Adipocyte (in vitro differentiated cells): ENCODE measurements at places on chromosomes 1 and 21.
A peak's percentile ranks its signal among the peaks of the same experiment; 100 is the strongest.

DNA sequence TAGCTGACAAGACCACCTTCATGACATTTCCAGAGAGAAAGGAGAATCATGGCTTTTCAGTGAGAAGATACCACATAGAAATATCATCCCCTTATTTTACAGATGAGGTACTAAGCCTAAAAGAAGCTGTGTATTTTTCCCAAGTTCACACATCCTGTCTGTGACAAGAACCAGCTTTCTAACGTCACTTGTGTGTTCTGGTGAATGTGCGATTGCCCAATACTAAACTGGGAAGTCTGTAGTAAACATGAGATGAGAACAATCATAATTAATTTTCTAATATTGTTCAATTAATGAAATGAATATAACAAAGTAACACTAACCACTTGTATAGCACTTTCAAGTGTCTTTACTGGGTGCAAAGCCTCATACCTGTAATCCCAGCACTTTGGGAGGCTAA is 46.0 kb downstream of the PTGER3 start:
- no peak for DNase-seq

DNA sequence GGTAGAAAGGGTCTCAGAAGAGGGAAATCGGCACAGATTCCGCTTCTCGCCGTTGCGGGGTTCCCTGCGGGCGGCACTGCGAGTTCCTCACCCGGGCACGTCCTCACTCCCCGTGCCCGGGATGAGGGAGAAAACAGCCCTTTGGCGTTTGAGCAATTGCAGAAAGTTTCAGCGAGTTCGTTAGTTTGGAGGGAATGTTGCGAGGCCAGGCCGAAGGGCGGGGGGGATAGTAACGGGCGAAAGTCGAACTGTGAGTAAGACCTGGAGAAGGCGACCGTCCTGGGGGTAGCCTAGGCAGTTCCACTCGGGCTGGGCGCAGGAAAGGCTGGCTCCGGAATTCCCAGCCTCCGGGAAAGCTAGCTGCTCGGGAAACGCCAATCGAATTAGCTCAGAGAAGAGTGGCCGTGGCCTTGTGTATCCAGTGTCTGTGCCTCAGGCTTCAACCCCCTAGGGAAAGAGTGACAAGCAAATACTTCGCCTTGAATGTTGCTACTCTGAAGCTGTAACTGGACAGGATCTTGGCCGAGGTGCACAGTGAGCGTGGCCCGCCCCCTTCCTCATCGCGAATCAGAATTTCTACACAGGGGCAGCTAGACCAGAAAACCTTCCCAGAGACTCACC is 787 bp downstream of the PTGFR start:
- peak; percentile 79 for DNase-seq

DNA sequence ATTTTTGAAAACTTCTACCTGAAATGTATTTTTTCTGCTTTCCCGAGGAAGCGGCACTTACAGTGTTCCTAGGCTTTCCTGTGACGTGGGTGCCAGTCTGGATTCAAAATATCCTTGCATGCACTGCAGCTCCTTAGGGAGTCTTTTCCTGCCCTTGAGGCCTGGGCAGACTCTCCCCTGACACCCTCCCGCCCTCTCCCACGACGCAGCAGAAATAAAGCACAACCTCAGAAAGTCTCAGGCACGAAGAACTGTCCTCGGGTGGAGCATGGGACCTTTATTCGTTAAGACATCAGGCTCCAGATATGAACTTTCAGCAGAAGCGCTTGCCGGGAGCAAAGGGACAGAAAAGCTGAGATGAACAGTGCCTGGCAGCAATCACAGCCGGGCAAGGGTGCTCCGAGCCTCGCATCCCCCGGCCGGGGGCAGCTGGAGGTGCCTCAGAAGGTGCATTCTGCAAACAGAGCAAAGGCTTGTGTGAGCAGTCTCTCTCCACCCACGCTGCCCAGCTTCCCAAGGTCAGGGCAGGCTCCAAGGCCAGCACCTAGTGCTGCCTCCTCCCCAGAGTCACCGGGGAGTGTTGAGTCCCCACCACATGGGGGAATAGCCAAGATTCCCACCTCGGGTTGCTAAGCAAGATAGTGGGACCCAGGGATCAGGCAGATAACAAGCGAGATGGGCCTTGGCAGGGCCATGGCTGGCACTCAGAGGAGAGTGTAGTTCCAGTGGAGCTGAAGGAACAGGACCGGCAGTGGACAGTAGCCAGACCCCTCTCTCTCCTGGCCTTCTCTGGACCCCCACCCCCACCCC is 3.2 kb downstream of the TFF3 start:
- DNase-seq: no peak

- peak; percentile 55 for DNase-seq
Measured at GRCh38 chr1:114462341-114462740, 48.7 kb downstream of the TRIM33 start.

- DNase-seq: no peak
Measured at GRCh38 chr1:183970516-183971300, 66.8 kb downstream of the COLGALT2 start.

GRCh38 chr1:181640956-181641355 is 157.6 kb downstream of the CACNA1E start:
- DNase-seq: no peak

- DNase-seq: no peak
Measured at GRCh38 chr1:2429780-2430591, 17.6 kb upstream of the PEX10 start.

DNA sequence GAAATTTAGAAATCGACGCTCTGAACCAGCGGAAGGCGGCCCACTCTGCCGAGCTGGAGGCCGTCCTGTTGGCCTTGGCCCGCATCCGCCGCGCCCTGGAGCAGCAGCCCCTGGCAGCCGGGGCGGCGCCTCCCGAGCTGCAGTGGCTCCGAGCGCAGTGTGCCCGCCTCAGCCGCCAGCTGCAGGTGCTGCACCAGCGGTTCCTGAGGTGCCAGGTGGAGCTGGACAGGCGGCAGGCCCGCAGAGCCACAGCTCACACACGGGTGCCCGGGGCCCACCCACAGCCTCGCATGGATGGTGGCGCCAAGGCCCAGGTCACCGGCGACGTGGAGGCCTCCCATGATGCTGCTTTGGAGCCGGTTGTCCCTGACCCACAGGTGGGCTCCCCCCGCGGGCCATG is 47.0 kb upstream of the DIP2A start:
- DNase-seq: no peak

DNA sequence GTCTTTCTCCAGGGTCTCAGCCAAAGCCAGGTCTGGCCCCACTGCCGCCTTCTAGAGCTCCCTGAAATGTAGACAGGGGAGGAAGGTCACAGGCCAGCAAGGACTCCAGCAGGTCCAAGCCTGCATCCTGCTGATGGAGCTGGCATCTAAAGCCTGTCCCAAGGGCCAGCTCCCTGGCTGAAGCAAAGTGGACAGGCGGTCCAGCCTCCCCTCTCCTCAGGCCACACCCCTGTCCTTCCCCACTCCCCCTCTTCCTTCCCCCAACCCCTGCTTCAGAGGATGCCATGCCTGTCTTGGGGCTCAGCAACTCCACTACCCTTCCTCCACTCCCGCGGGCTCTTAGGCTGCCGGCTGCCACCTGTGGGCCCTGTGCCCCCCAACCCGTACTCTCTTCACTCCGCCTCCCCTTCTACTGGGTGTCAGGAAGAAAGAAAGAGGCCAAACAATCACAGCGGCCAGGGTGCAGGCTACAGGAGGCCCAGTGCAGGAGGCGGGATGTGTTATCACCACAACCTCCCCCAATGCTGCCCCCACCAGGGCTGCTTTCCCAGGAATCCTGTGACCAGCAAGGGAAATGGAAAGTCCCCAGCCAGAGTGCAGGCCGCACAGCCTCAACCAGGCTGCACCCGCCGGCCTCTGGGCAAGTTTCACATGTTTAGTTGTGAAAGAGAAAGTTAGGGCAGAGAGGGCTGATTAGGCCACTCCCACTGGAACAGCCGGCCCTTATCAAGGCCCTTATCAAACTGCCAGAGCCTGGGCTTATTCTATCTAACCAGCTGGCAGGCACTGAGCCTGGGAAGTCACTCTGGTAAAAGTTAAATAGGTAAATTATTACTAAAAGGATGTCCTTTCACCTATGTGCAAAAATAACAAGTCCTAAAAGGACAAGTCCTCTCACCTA is 34.1 kb downstream of the ACOT7 start:
- DNase-seq: peak; percentile 49

- no peak for DNase-seq
Measured at GRCh38 chr1:107263291-107263915, 122.6 kb downstream of the NTNG1 start.

DNA sequence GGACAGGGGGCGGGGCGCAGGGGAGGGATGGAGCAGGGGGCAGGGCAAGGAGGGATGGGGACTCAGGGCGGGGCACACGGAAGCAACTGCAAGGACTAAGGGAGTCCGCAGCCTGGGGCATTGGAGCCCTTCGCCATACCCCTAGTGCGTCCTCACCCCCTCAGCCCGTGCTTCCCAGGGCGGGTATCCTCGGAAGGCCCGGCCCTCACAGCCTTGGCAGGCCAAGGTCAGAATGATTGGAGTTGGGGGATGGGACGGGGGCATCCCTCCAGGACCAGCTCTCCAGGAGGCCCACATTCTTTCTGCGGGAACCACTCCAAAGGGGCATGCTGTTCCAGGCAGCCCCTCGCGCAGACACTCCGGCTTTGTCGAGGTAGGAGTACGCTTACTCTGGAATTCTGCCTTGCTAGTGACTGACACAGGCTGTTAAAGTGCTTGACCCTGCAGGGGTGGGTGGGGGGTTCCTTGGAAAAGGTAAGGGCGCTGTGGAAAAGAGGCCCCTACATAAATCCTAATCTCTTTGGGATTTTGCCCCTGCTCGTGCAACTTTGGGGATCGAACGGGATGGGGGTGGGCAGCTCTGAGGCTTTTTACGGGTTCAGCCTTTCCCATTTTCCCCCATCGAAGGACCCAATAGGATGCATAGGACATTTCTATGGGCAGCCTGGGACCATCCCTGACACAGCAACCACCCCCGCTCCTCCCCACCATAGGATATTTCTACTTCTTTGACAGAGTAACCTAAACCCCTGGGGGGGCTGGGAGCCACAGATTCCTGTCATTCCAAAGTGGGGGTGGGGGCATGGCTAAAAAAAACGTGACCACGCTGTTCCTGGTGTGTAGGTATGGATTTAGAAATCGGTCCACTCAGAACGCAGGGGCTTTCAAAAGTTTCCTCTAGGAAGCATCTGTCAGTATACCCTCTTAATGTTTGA is 738 bp upstream of the TRIM11 start:
- DNase-seq: peak; percentile 10

DNA sequence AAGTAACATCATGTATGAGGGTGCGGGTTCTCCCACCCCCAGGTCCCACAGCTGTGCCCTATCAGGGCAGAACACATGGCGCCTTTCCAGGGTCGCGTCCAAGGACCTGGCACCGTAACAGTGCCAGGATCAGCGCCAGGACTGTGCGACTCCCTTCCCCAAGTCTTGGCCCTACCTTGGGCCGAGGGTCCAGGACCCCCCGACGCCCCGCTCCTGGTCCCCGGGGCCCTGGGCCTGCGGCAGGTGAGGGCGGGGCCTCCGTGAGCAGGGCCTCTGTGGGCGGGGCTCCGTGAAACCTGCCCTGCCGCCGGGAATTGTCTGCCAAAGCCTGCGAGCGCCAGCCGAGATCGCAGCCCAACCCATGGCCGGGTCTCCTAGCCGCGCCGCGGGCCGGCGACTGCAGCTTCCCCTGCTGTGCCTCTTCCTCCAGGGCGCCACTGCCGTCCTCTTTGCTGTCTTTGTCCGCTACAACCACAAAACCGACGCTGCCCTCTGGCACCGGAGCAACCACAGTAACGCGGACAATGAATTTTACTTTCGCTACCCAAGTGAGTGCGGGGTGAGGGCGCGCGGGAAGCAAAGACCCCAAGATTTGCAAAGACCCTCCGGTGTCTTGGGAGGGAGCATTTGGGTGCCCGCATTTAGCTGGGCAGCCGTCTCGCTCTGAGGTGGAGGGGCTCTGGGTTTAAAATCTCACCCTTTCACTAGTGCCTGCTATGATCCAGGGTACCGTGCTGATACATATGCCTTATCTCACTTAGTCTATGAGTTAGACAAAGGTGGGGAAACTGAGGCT is at the start of gene RHBG:
RHBG (plus strand) TSS at position 323 of the 796 bp plus-strand sequence; CDS start at position 362, 39 bp downstream.
- peak; percentile 54 for DNase-seq

DNA sequence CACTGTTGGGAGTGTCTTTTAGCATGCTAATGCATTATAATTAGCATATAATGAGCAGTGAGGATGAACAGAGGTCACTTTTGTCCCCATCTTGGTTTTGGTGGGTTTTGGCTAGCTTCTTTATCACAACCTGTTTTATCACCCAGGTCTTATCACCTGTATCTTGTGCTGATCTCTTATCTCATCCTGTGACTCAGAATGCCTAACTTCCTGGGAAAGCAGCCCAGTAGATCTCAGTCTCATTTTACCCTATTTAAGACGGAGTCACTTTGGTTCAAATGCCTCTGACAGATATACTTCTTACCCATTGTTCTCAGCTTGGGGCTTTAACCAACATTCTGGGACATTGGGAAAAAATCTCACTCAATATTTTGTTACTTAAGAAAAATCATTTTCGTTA is 348.7 kb downstream of the PBX1 start:
- DNase-seq: no peak

- no peak for DNase-seq
Measured at GRCh38 chr1:53092659-53093450, 30.8 kb downstream of the PODN start.

DNA sequence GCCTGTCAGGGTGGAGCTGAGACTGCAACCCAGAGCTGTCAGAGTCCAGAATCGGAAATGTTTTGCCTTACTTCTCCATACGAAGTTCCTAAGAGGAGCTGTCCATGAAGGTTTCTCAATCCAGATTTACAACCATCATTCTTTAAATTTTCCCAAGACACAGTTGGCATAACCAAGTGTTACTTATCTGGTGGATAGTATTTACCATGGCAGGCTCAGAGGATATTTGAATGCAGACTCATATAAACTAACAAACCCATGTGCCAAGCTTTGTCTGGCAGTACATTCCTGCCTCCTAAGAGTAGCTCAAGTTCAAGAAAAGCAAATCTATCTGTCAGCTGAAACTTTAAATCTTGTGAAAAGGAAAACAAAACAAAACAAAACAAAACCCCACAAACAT is 267.9 kb downstream of the ZNF326 start:
- DNase-seq: peak; percentile 11

DNA sequence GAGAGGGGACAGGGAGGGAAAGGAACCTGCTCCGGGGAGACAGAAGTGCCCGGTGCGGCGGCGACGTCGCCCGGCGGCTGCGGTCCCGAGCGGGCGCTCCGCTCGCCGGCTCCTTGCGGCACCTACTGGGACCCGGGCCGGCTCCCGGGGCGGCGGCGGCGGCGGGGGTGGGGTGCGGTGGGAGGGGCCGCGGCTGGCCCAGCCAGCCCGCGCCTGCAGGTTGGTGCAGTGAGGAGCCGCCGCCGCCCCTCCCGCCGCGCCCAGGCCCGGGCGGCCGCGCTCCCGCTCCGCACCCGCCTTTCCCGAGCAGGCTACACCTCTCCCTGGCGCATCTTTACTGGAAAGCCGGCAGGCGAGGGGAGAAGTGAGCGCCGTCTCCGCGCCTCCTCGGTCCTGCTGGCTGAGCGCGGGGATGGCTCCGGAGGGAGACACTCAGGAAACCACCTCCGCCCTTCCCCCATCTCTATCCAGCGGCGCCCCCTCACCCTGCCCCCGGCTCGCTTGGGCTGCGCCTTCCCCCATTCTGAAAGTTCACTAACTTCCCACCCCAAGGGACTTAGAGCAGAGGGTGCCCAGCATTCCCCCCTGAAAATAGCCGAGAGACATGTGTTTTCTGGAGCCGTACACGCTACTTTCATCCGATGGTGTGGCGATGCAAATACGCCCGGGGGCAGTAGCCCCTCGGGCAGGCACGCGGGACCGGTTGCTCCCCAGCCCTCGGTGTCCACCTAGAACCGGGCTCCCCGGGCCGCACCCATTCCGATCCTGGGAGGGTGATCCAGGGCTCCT is at the start of gene PLD5:
PLD5 (minus strand) TSS at position 127 of the 789 bp plus-strand sequence.
- DNase-seq: no peak

GRCh38 chr1:107414550-107414949 is 273.7 kb downstream of the NTNG1 start:
- DNase-seq: no peak
